ENCODE measurements at places on chromosomes 7 and 10. TPM values are rescaled to one million over a fixed set of nuclear protein-coding genes. Genes with fewer than 3 reads are reported as not detected.
A peak's percentile ranks its signal among the peaks of the same experiment; 100 is the strongest.

- DNase-seq: no peak
Measured at GRCh38 chr10:61391281-61391680, 61.9 kb downstream of the TMEM26 start.

GRCh38 chr7:139722604-139723003 lies 55.2 kb downstream of the HIPK2 start:
- no peak for DNase-seq

GRCh38 chr7:98841179-98841997 lies 28.4 kb downstream of the TMEM130 start:
- peak; percentile 69 for DNase-seq

DNA sequence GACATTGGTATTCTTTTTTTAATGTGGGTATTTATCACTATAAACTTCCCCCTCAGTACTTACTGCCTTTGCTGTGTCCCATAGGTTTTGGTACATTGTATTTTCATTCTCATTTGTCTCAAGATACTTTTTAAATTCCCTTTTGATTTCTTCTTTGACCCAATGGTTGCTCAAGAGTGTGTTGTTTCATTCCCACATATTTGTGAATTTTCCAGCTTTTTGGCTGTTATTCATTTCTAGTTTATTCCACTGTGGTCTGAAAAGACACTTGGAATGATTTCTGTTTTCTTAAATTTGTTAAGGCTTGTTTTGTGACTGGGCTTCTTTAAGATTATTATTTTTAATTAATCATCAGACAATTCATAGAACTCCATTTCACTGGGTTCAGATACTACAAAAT lies 105.0 kb downstream of the EPC1 start:
- DNase-seq: no peak

DNA sequence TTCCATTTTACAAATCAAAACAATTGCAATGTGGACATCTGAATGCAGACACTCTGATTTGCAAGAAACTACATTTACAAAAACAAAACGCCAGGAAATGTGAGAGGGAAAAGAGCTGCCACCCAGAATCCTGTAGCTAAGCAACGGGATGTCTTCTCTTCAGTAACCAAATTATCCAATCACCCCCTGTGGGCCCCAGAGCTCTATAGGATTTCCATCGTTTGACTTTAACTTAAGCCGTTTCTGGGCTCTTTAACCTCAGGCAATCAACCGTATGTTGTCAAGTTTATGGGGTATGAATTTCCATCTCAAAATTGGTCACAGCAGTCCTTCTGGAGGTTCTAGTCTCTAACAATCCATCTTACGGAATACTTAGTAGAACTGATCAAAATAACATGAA lies 240.5 kb downstream of the ETV1 start:
- DNase-seq: no peak

- no peak for DNase-seq
Measured at GRCh38 chr7:98713165-98713810, 96.2 kb downstream of the NPTX2 start.

The GRID2IP gene
- not detected for total RNA-seq

The TSC22D4 gene
- total RNA-seq: 57.1 TPM

The BCAP29 gene
- 65.9 TPM for total RNA-seq

The CPA1 gene
- not detected for total RNA-seq

Measured in PC-3 (cell line).